Ureter (tissue), 1 donor: ENCODE measurements at places on chromosomes 16 and 17. TPM values are rescaled to one million over a fixed set of nuclear protein-coding genes. Genes with fewer than 3 reads are reported as not detected.

The LDHD gene
- total RNA-seq, result 16.9 TPM

The MYH8 gene
- total RNA-seq, result not detected

The FAM20A gene
- 13.8 TPM for total RNA-seq

The NOXO1 gene
- total RNA-seq, result 0.65 TPM

The XPO6 gene
- total RNA-seq, result 145 TPM

The SAMD14 gene
- 5.5 TPM for total RNA-seq

- DNase-seq, result no peak
Measured at GRCh38 chr17:69103557-69104233, 38.0 kb downstream of the ABCA6 start.

- no peak for DNase-seq
Measured at GRCh38 chr16:73058616-73059409, 10.9 kb upstream of the ZFHX3 start.

DNA sequence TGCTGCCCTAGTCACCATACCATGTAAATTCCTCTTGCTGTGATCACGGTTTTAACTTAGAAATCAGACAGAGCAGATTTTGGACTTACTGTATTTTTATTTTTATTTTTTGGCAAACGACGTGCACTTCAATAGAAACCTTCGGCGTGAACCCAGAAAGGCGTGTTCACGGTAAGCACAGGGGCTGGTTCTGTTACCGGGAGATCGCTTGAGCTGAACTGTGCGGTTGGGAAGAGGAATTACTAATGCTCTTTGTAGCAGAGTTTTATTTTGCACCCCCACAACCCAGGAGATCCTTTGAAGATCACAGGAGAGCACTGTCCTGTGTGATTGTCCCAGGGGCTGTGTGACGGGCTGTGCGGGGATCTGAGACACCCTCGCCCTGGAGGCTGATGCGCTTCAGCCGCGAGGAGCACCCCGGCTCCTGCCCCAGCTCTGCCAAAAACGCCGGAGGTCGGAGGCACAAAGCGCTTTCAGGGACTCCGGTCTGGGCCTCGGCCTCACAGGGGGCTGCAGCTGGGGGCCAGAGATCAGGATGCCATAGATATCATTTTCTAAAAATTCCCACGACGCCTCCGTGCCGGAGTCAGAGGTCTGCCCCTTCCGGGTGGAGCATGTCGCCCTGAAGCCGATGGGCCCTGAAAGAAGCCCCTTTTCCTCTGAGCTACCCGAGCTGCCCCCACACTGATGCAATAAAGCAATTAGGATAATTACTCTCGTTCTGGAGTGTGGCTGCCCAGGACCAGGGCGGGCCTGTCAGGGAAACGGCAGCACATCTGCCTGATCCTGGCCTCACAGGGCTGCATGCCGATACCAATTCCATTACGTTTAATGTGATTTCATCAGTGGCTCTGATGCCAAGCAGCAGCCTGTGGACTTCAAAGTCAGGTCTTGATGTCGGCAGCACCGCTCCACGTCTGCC lies 71.8 kb downstream of the LMF1 start:
- DNase-seq, result no peak

DNA sequence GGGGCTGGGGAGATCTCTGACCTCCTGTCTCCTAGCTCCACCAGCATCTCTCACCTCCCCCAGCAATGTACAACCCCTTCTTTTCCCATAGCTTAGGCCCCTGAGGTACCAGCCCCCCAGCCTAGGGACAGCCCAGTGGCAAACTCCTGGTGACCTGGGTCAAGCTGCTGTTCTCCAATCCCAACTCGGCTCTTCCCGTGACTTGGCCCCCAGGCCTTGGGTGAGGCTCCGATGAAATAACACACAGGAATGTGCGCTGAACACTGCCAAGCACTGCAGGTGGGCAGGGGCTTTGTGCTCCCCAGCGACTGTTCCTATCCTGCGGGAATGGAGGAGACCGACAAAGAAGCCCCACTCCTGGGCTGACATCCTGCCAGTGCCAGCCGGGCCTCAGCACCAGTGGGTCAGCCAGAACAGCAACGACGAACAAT lies 63.7 kb upstream of the AMZ2 start:
- no peak for DNase-seq

DNA sequence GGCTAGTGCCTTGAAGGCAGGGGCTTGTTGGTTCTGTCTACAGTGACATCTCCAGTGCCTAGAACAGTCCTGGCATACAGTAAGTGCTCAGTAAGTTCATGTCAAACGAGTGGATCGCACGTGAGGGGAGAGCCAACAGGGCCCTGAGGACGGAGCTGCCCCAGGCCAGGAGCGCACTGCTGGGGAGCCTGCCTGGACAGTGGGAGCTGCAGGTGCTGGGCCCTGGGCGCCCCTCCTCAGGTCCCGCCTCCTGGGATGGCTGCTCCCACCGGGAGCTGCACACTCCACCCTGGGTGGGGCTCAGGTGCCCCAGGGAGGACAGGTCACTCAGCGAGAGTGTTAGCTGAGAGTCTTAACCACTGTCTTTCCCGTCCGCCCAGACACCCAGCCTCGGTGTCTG lies 1.8 kb downstream of the EVPL start:
- no peak for DNase-seq

- no peak for DNase-seq
Measured at GRCh38 chr17:43434902-43435319, 36.1 kb downstream of the ARL4D start.

DNA sequence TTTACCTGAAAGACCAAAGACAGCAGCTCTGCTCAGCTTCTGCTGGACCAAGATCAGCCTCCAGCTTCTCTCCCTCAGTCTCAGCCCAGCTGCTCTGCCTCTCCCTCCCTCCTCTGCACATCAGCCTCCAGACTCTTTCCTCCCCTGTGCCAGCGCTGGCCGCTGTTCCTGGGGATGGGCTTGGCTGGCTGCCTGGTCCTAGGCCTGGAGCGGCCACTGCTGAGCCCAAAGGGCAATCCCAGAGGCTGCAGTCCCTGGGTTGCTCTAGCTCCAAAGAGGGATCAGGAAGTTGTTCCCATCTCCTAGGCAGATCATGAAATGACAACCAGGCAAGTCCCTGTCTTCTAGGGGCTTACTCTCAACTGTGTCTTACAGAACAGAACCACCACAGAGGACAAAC lies 31.3 kb downstream of the DCUN1D3 start:
- DNase-seq, result peak; percentile 78

GRCh38 chr16:58551496-58551895 lies 36.2 kb downstream of the SETD6 start:
- DNase-seq, result no peak
